Mesothelial cell of epicardium (in vitro differentiated cells): ENCODE measurements at places on chromosomes 5 and 9. TPM values are rescaled to one million over a fixed set of nuclear protein-coding genes. Genes with fewer than 3 reads are reported as not detected.
A peak's percentile ranks its signal among the peaks of the same experiment; 100 is the strongest.

GHR gene
- total RNA-seq = 7.9 to 9.9 TPM (median 9.7 TPM) in 3 replicates

GPSM1 gene
- total RNA-seq = 98.6 to 103 TPM (median 102 TPM) in 3 replicates

FOXD4 gene
- 0.35 to 0.67 TPM (median 0.38 TPM) in 3 replicates for total RNA-seq

GRCh38 chr9:134891713-134892112, 11.1 kb downstream of the FCN2 start:
- DNase-seq = peak; percentile 17

GRCh38 chr9:70602321-70603019, 188.0 kb upstream of the KLF9 start:
- DNase-seq = no peak

- no peak for DNase-seq
Observed at GRCh38 chr5:149930749-149931574, 13.6 kb downstream of the PDE6A start.

DNA sequence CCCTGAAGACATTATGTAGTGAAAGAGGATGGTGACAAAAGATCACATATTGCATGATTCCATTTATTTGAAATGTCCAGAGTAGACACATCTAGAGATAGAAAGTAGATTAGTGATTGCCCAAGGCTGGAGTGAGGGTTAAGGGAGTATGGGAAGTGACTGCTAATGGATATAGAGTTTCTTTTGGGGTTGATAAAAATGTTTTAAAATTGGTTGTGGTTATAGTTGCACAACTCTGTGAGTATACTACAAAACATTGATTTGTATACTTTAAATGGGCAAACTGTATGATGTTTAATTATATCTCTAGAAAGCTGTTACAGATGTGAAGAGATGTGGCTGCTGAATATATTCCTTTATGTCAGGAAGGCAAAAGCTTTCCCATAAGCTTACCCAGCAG, 202.8 kb downstream of the CCDC171 start:
- DNase-seq = no peak

- no peak for DNase-seq
Observed at GRCh38 chr5:103244398-103244797, 14.2 kb upstream of the MACIR start.

- no peak for DNase-seq
Observed at GRCh38 chr9:76602199-76602598, 143.2 kb downstream of the GCNT1 start.
